ENCODE measurements at places on chromosomes 16 and 17. TPM values are rescaled to one million over a fixed set of nuclear protein-coding genes. Genes with fewer than 3 reads are reported as not detected.

Gene SMIM22
- not detected for total RNA-seq

Gene AOC2
- 4.3 TPM for total RNA-seq

Gene CYBA
- total RNA-seq = 112 TPM

DNA sequence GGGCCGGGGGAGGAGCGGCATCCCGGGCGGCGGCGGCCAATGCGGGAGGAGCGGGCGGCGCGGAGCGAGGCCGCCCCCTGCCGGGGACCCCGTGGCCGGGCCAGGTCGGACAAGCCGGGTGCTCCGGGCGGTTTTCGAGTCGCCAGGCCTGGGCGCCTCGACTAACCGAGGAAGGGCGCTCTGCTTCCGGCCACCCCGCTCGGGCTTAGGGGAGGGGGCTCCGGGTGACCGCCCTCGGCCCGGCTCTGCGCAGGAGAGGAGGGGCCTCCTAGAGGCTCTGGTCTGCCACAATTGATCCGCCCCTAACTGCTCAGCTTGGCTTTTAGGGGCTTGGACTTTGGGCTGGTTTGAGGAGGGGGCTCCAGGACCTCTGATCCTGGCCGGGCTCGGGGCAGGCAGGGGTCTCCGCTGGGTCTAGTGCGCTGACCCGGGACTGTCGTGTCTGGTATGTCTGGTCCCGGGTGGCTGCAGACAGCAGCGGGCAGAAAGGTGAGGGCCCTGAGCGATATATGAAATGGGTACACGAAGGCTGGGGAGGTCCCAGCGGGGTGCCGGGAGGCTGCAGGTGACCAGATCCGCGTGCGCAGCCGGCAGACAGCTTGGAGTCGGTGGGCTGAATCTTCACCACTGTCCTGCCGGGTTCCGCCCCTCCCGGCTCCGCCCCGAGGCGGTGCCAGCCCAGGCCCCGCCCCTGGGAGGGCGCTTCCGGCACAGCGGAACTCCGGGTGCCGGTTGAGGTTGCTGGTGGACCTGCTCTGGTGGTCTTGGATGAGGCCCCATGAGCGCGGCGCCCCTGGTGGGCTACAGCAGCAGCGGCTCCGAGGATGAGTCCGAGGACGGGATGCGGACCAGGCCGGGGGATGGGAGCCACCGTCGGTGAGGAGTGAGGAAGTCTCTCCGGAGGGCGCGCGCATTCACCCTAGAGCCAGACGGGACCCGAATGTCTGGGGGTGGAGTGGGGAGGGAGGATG lies at the start of gene USB1:
Gene USB1 (plus strand): TSS at position 702 of the 971 bp plus-strand sequence. CDS start 77 bp downstream, at position 779.
- peak; percentile 85 for DNase-seq

DNA sequence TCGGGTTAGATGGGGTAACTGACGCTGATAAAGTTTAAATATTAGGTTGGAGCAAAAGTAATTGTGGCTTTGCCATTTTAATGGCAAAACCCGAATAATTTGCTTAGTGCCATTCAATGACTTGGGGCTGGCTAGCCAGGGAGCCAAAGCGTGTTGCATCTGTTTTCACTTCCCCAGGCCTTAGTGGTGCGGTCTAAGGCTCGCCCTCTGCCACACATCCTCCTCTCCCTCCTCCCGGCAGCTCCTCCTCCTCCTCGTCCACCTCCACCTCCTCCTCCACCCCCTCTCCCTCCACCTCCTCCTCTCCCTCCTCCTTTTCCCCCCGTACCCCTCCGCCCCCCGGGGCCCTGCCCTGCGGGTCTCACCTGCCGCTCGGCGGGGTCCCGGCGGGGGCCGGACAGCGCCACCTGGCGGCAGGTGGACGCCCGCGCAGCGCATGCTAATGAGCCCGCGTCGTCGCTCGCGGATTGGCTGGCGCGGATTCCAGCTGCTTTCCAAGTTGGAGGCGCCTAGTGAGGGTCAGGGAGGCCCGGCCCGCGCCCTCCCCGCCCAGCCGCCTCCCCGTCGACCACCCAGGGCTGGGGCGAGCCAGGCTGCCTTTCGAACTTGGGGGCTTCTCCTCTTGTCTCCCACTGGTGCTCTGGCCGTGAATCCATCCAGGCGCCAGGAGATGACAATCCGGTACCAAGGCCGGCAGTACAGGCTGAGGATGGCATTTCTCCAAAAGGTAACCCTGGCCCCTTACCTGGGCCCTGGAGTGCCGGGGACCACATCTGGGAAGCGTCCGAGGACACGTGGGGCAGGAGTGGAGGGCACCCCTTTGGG lies 36.6 kb upstream of the RGS9 start:
- peak; percentile 82 for DNase-seq

DNA sequence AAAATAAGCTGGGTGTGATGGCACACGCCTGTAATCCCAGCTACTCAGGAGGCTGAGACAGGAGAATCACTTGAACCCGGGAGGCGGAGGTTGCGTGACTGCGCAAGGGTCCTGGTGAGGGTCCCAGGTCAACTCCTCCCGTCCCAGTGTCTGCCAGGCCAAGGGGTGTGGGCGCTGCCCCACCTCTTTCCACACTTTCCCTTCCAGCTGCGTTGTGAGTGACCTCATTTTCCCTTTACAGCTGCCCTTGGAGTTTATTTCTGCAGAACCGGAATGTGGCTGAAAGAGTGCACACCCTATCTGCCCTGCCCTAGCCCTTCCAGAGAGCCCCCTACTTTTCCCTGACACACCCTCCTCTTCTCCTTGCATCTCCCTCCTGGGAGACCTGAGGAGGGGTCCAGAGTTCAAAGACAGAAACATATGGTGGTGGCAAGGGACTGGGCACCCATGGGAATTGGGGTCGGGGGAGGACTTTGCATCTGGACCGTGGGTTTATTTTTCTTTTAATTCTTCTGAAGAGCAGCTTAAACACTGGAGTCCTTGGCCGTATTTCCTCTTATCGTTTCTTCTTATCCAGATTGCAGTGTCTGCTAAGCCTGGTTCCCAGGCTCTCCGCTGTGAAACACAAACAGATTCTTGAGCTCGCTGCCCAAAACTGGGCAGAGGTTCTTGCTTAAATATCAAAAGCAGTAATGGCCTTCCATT lies 20.9 kb downstream of the MRC2 start:
- no peak for DNase-seq

DNA sequence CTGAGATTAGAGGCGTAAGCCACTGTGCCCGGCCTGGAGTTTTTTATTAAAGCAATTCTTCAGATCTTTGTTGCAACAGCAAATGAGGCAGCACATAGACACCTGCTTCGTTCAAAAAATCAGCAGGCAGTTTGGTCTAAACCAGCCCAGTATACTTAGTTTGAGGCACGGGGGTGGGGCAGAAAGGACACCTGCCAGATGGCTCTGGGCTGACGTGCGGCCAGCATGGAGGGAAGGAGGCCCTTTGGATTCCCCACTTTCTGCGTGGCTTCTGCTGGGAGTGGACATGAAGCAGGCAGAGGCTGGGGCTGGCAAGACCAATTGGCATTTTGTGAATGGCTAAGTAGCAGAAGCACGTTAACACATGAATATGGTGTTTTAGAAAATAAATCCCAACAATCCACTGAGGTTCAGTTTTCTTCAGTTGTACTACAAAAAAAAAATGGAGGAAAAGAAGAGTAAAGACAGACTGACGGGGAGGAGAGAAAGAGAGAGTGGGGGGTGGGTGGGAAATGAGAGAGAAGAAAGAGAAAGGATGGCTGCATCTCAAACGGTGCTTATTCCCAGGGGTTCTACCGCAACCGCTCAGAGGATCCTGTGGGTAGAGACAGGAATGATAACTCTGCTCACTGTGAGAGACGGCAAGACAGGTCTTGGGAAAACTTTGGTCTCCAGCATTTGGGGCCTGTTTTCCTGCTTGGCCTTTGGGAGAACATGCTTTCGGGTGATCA lies 16.3 kb downstream of the C16orf46 start:
- DNase-seq = no peak

GRCh38 chr16:57981636-57982035 lies 10.7 kb upstream of the CNGB1 start:
- DNase-seq = no peak

DNA sequence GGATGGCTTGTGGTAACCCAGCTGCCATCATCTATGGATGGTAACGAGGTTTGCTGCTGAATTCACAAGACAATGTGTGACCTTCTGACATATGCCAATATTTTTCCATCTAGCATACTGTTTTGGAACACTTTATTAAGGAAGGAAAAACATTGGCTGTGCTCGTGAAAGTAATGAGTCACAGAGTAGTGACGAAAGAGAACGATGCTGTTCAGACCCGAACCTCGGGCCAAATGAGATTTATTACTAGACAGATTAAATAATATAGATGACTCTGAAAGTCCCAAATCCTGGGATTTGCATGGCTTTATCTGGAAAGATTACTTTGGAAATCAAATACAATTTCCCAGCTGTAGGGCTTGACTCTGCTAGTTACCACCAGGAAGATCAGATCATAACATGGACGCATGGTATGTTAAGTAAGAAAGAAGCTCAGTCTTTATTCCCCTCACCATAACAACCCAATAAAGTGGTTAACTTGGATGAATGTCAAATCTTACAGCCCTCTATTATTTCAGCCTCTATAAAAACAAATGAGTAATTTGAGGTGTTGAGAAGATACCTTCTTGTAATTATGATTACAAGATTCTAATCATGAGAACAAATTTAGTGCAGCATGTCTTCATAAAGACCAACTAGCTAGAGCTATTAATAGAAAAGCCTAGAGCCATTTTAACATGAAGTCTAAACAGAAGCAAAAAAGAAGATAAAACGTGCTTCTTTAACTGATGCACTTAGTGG lies 32.6 kb downstream of the ERN1 start:
- no peak for DNase-seq

GRCh38 chr16:86297391-86297790 lies 212.9 kb upstream of the FOXF1 start:
- DNase-seq = no peak

DNA sequence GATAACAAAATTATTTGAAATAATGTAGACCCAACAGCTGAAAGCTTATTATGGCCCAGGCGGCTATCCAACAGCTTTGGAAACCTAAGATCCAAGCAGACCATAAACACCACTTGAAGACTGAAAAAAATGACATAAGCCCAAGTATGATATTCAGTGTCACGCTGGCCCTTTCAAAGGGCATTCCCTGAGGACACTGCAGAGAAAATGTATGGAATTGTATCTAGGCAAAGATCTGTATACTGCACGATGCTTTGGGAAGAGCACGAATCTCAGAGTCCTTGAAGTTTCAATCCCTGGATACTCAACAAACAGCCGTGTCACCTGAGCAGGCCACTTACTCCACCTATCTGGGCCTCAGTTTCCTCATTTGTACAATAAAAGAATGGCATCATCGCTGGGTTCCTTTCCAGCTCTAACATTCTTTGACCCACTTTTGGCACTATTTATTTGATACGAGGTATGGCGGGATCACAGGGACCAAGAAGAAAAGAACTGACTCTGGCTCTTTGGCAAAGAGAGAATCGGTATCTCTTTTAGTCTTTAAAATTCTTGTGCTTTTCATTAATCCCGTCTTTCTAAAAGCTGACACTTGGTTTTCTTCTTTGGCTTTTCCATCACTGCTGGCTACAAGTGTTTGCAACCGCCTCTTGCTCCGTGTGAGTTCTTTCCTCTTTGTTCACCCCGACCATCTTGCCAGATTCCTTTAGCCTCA lies 1.2 kb downstream of the STAT5B start:
- DNase-seq = no peak

GRCh38 chr16:23538919-23539278 lies 18.3 kb downstream of the EARS2 start:
- no peak for DNase-seq

- DNase-seq = no peak
Observed at GRCh38 chr16:58399718-58400633, 7.7 kb downstream of the GINS3 start.

DNA sequence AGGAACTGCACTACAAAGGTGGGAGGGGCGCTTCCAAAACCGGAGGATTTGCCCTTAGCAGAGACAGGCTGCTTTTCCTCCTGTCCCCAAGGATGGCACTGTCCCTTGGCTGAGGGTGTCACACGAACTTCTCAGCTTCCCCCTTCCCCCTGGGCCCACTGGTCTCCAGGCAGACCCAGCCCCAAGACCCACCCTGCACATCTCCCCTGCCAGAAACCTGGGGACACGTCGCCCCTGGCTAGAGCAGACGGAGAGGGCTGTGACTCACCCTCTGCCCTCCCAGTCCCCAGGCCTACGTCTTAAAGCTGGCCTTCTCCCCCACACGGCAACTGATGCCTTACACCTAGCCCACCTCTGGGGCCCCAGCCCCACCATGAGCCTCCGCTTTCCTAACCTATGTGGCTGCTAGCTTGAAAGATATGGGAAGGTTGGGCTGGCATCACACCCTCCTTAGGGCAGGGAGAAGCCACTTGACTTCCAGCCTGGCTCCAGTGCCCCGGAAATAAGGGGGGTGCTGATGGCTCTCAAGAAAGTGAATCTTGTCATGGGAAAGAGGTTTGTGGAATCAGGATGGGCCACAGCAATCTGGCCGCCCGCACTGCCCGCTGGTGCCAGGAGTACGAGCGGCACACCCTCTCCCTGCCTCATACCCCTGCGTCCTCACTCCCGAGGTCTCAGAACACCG lies 4.6 kb downstream of the ZNF319 start:
- DNase-seq = no peak
